Activated CD4-positive, CD25-positive, alpha-beta regulatory T cell treated with anti-CD3 and anti-CD28 coated beads, Interleukin-2, amount 50 U/mL, for 72 hours (primary cell): ENCODE measurements at places on chromosomes 2 and 18.

DNA sequence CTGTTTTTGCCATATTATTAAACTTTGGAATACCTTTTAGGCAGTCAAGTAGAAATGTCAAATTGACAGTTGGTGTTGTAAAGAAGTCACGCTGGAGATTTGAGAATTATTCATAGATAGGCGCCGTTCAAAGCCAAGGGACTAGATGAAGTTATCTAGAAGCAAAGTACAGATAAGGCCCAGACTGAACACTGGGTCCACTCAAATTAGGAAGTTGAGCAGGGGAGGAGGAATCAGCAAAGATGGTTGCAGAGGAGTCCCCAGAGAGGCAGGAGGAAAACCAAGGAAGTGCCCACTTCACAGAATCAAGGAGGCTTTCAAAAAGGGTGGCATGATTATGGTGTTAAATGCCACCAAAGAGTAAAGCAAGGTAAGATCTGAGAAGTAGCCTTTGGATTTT is 9.6 kb upstream of the ALS2 start:
- no peak for DNase-seq

DNA sequence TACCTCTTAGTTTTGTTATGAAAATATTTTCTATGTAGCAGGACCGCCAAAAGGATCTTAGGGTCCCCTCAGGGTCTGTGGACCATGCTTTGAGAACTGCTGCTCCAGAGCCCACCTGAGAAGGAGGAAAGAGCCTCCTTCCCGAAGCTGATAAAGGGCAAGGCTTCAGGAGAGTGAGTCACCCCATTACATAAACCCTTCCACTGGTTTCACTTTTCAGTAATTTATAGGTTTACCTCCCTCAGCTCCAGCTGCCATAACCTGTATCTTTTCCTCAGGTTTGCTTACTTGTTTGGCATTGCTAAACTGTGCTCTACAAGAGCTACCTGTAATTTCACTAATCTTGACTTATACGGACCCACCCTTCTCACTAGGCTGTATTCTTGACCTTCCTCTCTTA is 6.6 kb downstream of the TTLL4 start:
- DNase-seq, result no peak

DNA sequence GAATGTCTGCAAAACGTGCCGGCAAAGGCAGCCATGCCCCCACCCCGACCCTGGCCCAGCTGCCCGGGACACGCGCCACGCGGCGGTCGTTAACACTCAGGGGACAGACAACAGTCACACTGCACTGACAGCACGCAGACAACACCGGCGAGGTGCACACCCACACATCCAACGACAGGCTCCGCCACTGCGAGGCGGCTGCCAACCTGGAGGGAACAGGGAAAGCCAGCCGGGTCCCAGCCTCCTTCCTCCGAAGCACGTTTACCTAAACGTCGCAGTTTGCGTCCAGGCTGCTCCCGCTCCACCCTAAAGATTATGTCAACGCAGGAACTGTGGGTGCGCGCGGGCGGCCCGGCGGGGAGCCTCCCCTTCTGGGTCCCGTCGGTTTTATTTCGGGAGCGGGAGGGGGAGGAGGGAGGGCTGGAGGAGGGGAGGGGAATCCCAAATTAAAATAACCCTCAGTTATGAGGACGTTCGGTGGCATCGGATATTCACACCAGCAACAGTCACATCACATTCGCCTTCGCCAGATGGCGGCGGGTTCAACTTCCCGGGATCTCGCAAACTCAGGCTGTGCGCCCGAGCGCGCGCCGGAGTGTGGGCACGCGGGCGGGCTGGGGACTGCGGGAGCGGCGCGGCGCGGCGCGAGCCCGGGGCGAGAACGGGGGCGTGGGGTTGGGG is 644 bp downstream of the PTGR3 start:
- peak; percentile 52 for DNase-seq

DNA sequence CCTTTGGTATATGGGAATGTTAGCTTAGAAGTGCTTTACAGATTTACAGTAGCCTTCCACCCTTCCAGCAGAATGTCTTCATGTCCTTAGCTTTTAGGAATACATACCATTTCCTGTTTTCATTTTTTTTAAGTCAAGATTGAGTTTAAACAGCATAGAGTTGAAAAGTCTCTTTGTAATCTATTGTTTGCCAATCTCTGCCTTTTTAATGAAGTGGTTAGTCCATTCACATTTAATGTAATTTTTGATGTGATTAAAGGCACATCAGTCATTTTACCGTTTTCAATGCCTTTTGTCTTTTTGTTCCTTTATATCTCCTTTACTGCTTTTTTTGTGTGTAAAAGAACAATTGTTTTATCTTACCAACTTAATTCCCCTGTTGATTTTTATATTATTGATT is 233.4 kb upstream of the SMIM21 start:
- DNase-seq, result no peak

- no peak for DNase-seq
Observed at GRCh38 chr2:84071050-84071449, 388.0 kb downstream of the SUCLG1 start.

GRCh38 chr18:48824231-48824970 is 126.4 kb downstream of the SMAD7 start:
- DNase-seq, result peak; percentile 21
